ENCODE measurements at places on chromosomes 6 and 20.

- DNase-seq: no peak
Measured at GRCh38 chr6:78854546-78854945, 12.8 kb upstream of the IRAK1BP1 start.

GRCh38 chr6:159172091-159172491 lies 2.9 kb downstream of the FNDC1 start:
- peak; percentile 63 for DNase-seq

- DNase-seq: no peak
Measured at GRCh38 chr6:157155804-157156203, 167.5 kb downstream of the TMEM242 start.

- DNase-seq: no peak
Measured at GRCh38 chr6:157139054-157139708, 184.1 kb downstream of the TMEM242 start.

- DNase-seq: no peak
Measured at GRCh38 chr6:42406306-42407280, 45.1 kb downstream of the TRERF1 start.

GRCh38 chr6:138597336-138597735 lies 98.0 kb upstream of the NHSL1 start:
- DNase-seq: no peak

DNA sequence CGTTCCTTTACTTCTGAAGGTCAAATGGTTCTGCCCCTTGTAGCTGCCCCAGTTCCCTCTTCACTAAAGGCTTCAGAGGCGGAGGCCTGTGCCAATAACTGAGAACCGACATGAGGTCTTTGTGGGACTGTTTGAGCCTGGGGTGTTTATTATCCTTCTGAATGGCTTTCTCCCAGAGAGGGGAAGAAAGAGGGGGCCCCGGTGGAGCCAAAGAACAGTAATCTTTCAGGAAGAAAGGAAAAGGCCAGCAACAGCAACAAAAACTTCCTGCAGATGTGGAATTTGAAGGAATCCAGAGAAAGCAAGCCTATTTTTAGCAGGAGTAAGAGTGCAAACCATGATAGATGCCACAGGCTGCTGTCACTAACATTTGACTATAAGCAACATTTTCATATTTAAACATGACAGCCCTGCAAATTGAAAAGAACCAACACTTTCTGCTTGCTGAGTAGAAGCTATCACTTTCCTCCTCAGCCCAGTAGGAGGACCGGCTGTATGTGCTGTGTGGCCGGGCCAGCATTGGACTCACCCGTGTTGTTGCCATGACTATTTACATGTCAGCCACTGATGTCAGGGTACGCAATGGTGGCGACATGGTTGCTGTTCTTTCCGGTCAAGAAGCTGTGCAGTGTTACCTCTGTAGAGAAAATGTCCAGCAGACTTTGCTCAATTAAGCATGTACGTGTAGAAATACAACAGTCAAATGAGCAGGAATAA lies 121.3 kb downstream of the SOBP start:
- DNase-seq: no peak

DNA sequence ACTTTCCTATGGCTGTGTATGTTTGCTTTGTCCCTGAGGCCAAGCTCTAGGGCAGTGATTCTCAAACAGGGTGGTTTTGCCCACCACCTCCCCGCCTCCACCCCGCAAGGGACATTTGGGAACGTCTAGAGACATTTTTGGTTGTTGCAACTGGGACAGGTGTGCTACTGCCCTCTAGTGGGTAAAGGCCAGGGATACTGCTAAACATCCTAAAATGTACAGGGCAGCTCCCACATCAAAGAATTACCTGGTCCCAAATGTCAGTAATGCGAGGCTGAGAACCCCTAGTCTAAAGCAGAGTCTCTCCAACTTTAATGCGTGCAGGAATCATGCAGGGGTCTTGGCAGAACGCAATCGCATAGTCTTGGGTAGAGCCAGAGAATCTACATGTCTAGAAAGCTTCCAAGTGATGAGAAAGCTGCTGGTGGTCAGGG lies 5.1 kb downstream of the KCNS1 start:
- peak; percentile 86 for DNase-seq

DNA sequence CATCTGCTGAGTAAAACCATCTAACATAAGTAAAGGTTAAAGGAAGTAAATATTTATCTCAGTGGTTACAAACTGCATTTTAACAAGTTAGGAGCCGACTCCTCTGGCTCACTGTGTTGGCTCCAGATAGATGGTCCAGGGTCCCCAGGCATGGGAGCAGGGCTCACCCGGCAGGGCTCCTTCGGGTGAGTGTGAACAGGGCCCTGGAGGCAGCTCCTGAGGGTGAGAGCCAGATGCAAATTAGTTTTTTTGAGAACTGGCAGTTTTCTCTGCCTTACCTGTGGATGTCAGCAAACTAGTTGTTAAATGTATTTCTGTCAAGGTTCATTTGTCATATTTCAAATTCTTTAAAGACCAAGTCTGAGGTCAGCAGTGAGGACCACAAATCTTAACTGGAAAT lies 21.5 kb downstream of the TPBG start:
- DNase-seq: no peak

- no peak for DNase-seq
Measured at GRCh38 chr20:35611482-35611881, 4.1 kb upstream of the SPAG4 start.

DNA sequence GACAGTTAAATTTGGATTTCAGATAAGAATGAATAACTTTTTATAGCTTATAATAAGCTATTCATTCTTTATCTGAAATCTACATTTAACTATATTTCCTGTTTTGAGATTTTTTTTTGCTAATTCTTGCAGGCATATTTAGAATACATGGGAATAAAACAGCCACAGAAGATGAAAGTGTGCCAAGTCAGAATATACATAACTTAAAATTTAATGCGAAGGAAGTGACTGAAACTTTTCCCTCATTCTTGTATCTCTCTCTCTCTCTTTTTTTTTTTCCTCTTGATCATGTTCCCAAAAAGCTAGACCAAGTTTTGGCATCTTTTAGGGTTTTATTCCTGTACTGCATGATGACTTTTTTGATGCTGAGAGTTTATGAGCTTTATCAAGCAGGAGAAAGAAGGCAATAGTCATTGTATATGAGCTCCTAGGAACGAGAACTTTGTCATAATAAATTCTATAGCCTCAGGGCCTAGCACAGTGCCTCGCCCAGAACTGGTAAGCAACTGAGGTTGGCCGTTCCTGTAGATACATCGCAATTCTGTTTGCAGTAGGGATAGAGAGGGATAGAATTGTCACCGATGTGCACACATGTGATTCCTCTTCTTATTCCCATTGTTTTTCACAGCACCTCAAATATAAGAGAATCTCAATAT lies 205.2 kb downstream of the MYLK4 start:
- DNase-seq: no peak

- DNase-seq: no peak
Measured at GRCh38 chr6:70396796-70397729, 16.2 kb upstream of the FAM135A start.
